ENCODE measurements at places on chromosomes 5 and 9.

DNA sequence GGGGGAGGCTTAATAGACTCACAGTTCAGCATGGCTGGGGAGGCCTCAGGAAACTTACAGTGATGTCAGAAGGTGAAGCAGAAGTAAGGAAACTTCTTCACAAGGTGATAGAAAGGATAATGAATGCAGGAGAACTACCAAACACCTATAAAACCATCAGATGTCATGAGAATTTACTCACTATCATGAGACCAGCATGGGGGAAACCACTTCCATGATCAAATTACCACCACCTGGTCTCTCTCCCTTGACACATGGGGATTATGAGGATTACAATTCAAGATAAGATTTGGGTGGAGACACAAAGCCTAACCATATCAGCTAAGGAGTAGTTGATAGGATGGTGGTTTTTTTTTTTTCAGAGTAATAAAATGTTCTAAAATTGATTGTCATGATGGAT lies 201.8 kb downstream of the CDH12 start:
- DNase-seq = no peak

- DNase-seq = no peak
Observed at GRCh38 chr5:95958310-95959014, 3.2 kb downstream of the ELL2 start.

DNA sequence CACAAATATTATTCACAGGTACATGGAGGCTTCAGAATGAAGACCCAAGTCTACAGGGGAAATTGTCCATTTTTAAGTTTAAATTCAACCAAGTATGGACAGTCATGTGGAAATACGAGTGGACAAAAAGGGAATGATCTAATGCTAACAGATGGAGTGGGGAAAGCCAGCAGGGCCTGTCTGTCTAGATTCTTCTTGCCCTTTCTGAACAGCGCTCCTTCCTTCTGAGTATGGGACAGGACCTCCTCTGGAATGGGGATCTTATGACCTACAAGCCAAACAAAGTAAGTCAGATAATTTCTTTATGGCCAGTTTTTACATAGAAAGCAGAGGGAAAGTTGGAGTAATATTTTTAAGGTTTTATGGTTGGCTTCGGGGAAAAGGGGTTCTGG lies 119.8 kb upstream of the NEK6 start:
- no peak for DNase-seq

DNA sequence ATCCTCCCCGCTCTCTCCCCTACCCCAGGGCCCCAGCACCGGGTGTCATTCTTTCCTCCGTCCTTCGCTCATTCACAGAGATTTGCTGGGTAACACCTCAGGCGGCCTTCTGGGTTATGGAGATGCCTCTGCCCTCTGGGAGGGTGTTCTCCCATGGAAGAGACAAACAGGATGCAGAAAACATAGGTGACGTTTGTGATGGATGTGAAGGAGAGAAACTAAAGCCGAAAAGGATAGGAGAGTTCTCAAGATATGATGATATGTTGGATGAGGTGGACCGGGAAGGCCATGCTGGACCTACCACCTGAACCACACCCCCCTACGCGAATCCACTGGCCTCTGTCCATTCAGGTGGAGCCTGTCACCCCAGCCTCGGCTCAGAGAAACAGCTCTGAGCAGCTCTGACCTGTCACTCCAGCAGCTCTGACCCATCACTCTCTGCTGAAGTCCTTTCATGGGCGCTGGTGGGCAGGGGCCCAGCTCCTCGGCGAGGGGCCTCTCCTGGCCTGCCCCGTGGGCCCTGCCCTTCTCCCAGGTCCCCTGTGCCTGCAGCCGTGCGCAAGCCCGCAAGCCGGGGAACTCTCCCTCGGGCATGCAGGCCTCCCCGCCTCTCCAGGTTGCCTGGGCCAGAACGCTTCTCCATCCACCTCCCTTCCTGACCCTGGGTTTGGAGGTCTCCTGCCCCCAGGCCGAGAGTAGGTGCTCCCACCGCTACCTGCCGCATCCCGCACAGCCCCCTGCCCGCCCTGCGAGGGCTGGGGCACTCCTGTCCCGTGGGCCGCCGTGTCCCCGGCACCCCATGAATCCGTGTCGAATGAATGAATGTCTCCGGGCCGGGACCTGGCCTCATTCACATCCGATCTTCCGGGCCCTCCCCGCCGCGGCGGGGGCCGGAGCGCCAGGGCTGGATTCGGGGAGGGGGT lies 717 bp upstream of the NCS1 start:
- DNase-seq = no peak

All from stimulated activated CD4-positive, alpha-beta T cell treated with anti-CD3 and anti-CD28 coated beads, Interleukin-15, amount 100 ng/mL, for 1 hour (primary cell).